ENCODE measurements at places on chromosomes 12 and 14.

- DNase-seq, result no peak
Measured at GRCh38 chr14:50088731-50089130, 27.6 kb downstream of the VCPKMT start.

GRCh38 chr12:71896205-71896882, 42.3 kb upstream of the TPH2 start:
- DNase-seq, result no peak

- DNase-seq, result no peak
Measured at GRCh38 chr12:50467439-50467838, 37.3 kb upstream of the DIP2B start.

DNA sequence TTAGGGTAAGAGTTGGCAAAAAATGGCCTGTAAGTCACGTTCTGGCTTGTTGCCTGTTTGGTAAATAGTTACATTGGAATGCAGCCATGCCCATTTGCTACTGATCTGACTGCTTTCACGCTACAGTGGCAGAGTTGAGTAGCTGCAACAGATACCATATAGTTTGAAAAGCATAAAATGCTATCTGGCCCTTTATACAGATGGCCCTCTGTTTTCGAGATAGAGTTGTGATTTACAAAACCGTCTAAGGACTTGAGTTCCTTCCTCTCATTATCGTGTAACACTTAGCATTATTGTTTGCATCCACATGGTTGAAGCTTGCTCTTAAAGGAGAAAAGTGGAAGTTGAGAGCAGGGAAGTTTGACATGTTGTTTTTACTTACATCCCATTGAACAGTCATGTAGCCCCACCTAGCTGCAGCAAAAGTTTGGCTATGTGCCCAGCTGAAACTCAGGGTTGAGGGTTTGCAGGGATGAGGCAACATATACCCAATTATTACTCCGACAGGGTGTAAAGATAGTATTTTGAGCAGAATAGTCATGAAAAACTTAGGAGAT, 11.3 kb upstream of the SCFD1 start:
- DNase-seq, result no peak

GRCh38 chr14:51400139-51400538, 160.1 kb downstream of the TMX1 start:
- DNase-seq, result no peak

- no peak for DNase-seq
Measured at GRCh38 chr12:48352157-48352760, 1.5 kb upstream of the ZNF641 start.

GRCh38 chr14:45211295-45211694, 41.7 kb downstream of the MIS18BP1 start:
- DNase-seq, result no peak

GRCh38 chr12:75478116-75478794, 2.3 kb upstream of the GLIPR1 start:
- DNase-seq, result no peak

DNA sequence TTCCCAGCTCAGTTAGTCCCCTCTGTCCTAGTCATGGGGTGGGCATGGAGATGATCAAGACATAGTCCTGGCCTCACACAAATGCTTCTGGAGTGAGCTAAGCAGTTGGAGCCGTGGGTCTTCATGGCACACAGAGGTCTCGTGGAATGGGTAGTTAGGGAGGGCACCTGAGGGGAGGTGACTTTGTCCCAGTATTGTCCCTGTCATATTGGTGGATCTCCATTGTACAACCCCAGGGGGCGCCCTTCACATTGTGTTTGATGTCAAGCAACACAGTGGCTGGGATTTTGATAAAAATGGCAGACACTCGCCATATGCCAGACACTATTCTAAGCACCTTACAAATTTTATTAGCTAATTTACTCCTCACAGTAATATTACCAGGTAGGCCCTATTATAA, 175.4 kb upstream of the LHX5 start:
- no peak for DNase-seq

- DNase-seq, result peak; percentile 82
Measured at GRCh38 chr12:108616941-108617858, 16.5 kb downstream of the SELPLG start.
